ENCODE measurements at places on chromosomes 1 and 21.
A peak's percentile ranks its signal among the peaks of the same experiment; 100 is the strongest.

- DNase-seq = no peak
Measured at GRCh38 chr1:58422436-58422835, 124.1 kb downstream of the OMA1 start.

DNA sequence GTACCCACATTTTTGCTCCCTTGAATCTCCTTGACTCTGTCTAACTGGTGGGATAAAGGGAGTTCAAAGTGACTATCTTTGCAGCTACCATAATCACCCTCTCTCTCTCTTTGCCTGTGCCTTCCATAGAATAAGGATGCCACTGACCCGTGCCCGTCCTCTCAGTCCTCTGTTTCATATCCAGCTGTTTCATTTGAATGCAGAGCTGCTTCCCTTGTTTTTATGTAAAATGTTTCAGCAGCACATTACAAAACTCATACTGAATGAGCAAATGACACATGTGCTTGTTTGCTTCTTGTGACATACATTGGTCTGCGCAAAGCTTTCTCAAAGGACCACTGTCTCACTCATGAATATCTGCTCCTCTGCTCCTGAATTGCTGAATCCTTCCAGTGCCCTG lies 38.4 kb downstream of the CDC42 start:
- DNase-seq = no peak

GRCh38 chr21:14056771-14057191 lies 154.0 kb downstream of the LIPI start:
- no peak for DNase-seq

GRCh38 chr1:30759718-30760281 lies 2.2 kb upstream of the LAPTM5 start:
- DNase-seq = no peak

- DNase-seq = peak; percentile 82
Measured at GRCh38 chr1:244970236-244970743, 105.9 kb upstream of the HNRNPU start.

DNA sequence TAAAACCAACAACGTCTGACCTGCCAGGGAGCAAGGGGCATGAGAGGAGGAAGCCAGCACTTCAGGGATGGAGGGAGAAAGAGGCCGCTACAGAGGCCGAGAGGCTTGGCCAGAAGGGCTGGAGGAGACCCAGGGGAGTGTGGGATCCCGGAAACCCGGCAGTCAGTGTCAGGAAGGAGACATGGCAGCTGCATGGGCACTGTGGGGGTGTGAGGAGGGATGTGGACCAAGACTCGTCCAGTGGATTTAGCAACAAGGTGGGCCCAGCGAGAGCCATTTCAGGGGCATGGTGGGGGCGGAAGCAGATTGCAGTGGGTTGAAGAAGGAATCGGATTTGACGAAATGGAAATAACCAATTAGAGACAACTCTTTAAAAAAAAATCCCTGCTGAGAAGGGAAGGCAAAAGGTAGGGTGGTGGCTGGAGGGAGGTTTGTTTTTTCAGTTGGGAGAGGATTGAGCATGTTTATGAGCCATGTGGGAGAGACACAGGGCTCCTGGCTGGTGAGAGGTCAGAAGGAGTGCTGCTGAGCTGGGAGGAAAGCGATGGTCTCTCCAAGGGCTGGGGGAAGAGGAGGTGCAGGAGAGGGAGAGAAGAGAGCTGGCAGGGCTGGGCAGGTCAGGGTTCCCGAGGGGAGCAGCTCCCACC lies 4.4 kb downstream of the B4GALT2 start:
- DNase-seq = no peak

GRCh38 chr1:31798433-31799195 lies 17.2 kb downstream of the SPOCD1 start:
- DNase-seq = peak; percentile 91

DNA sequence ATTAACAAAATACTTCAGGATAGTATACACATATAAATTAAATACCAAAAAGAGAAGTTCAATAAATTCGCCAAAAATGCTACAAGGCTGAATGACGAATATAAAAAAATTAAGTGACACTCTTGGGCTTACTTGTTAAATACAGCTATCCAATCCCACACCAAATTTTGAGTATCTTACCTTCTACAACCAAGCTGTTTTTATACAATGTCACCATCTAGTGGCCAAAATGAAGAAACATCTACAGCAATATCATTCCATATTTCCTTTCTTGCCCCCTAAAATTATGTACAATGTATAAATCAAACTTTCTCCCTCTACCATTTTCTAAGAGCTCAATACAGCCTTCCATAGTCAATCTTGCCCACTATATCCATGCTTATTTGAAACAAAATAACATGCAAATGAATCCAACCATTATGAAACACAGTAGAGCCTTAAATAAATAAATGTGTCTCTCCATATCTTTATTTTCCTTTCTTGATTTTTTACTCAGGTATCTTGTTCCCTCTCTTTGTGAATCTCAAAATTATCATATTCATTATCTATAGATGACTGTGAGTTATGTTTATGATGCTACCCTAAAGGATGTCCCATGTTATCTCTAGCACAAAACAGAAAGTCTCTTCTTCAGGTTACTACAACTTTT lies 86.3 kb downstream of the ACBD6 start:
- DNase-seq = peak; percentile 49

DNA sequence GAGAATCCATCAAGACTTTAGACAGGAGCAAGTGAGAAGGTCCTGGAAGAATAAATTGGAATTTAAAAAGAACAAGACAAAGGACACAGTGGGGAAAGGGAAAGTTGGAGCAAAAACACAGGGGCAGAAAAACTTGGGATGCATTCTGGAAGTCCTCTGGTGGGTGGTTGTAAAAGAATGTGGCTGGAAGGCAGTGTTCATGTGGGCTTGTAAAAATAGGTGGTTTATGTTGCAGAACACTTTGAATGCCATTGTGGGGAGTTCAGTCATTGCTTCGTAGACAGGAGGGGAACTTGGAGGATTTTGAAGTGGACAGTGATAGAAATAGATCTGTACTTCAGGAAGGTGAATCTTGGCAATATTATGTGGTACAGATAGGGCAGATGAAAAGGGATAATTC lies 15.2 kb downstream of the KIF1B start:
- DNase-seq = peak; percentile 48

GRCh38 chr1:119662034-119662437 lies 14.0 kb upstream of the ZNF697 start:
- DNase-seq = no peak

- DNase-seq = peak; percentile 50
Measured at GRCh38 chr1:100868364-100868995, 26.2 kb downstream of the EXTL2 start.

GRCh38 chr1:150477320-150477719 lies 9.9 kb upstream of the TARS2 start:
- no peak for DNase-seq

- DNase-seq = no peak
Measured at GRCh38 chr1:232629250-232630046, 485 bp downstream of the SIPA1L2 start.

- DNase-seq = no peak
Measured at GRCh38 chr1:145918992-145919939, 749 bp upstream of the PEX11B start.

DNA sequence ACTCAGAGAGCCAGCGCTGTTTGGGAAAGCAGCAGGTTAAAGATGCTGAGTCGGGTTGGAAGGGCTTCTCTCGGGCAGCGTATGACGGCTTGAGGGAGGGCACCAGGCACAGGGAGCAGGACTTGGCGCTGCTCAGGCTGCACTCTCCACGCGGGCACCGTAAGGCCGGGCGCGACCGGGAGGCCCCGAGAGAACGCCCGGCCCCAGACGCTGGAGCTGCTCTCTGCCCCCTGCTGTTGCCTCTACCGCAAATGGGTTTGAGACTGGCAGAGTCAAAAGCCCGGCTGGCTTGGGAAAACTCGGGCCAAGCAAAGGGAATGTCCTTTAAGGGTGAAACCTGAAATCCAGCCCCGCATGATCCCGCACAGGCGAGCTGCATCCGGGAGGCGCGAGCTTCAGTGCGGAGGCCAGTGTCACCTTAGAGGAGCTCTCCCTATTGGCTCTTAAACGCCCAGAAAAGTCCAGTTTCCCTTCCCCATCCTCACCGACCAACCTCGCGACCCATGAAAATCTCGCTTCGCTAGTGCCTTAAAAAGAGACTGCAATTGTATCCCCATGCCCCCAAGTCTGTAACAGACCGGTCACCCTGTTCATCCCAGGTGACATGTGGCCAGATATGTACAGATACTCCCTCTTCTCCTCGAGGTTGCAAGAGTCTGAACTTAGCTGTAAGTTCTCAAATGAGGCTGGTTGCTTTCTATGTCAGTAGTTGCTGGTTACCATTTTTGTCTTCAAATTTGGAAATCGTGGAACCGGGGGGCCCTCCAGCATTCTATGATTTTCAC lies 1.1 kb downstream of the PRRX1 start:
- peak; percentile 65 for DNase-seq

DNA sequence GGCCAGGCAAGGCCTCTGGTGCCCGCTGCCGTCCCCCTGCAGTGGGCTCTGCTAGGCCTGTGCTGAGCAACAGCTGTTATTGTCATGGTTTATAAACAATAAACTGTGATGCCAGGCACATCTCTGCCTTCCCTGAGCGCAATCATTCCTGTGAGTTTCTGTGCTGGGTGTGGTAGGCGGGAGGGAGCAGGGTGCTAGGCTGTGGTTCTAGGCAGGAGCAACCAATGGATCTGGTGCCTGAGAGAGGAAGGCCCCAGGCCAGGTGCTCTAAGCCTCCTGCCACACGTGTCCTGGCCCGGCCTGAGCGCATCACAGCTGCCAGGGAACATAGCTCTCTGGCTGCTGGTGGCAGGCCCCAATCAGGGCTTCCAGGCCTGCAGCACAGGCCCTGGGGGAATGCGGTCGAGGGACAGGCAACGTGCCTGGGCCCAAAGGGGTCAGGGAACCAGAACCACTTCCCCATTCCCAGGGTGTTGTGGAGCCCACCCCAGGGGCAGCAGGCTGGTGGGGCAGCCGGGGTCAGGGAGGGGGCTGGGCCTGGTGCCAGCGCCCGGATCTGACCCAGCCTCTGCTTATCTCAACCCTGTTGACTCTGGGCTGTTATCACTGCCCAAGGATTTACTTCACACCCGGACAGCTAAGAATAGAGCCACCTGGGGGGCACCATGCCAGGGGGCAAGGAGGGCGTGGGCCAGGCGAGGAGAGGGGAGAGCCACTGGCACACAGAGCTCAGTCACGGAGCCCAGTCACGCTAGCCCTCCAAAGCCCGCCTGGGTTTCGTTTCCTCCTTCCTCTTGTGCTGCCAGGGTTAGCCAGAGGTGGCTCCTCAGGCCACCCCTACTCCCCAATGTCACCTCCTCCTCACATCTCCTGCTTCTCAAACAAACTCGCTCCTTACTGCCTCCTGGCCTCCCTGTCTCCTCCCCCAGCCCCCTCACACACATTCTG lies 11.5 kb downstream of the TRIM46 start:
- DNase-seq = no peak

DNA sequence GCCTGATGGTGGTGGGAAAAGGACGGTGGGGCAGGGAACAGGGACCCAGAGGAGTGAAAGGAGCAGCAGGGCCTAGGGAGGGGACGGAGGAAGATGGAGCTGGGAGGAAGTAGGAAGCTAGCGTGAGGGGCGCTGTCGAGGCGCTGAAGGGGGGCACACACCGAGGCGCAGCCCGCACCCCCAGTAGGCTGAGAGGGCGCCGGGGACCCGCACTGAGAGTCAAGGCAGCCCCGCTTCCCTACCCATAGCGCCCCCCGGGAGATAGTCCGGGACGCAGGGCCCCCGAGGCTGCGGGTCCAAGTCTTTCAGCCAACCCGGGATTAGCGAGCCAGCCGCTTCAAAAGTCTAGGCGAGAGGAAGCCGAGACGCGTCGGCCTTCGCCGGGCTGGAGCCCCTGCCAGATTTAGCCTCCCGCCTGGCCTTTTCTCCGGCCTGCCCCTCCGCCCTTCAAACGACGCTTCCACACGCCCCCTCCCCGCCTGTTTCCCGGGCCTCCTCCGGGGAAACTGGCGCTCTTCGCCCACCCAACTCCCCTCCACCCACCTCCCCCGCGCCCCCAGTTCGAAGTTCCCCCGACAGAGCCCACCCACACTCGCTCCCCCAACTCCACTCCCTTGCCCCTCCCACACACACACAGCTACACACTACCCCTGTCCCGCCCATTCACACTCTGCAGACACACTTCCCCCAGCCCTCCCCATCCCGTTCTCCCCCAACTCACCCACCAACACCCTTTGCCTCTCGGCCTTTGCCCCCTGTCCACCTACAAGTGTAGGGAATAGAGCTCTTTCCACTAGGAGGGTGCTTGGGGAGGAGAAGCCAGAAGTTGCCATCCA lies 7.8 kb upstream of the PROX1 start:
- DNase-seq = no peak

- peak; percentile 86 for DNase-seq
Measured at GRCh38 chr1:94947437-94947836, 20.5 kb upstream of the CNN3 start.

GRCh38 chr1:200893411-200893901 lies 1.2 kb upstream of the INAVA start:
- DNase-seq = no peak

All from fibroblast of skin of scalp (primary cell).